ENCODE measurements at places on chromosomes 13 and 19. TPM values are rescaled to one million over a fixed set of nuclear protein-coding genes. Genes with fewer than 3 reads are reported as not detected.
A peak's percentile ranks its signal among the peaks of the same experiment; 100 is the strongest.

The MCF2L gene
- 17.0 TPM for total RNA-seq

The CYP4F12 gene
- total RNA-seq = not detected

The TINCR gene
- total RNA-seq = 0.18 TPM

The ZNF57 gene
- 8.8 TPM for total RNA-seq

The FIZ1 gene
- total RNA-seq = 21.5 TPM

The CEACAM8 gene
- not detected for total RNA-seq

The GAPDHS gene
- total RNA-seq = not detected

The PLIN4 gene
- total RNA-seq = 1.1 TPM

The RFX1 gene
- 21.4 TPM for total RNA-seq

The IRGQ gene
- total RNA-seq = 25.4 TPM

The COG3 gene
- total RNA-seq = 16.5 TPM

The GJB2 gene
- total RNA-seq = 0.28 TPM

DNA sequence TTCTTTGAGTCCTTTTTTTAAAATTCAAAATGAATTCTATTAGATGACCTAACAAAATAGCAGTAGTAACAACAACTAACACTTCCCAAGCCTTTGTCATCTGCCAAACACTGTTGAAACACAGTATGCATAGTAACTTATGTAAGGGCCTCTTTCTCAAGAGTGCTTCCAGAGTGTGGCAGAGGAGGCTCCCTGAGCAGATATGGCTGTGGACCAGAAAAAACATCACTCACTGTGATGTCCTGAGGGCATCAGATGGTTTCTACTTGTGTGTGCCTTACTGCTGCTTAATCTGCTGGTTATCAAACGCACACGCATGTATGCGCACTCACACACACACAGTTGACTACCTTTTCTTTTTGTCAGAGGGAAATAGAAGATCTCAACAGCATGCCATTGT, 110.8 kb downstream of the DLEU7 start:
- no peak overlapping the region for H3K4me3 ChIP-seq
- no peaks in the 10 kb centered on the region for H3K27me3 ChIP-seq
- H3K27ac ChIP-seq = no peak overlapping the region
- no peaks in the 10 kb centered on the region for H3K4me1 ChIP-seq

GRCh38 chr13:94176561-94176960, 302.9 kb downstream of the DCT start:
- H3K27me3 ChIP-seq = no peaks in the 10 kb centered on the region
- no peak overlapping the region for H3K4me3 ChIP-seq
- no peak overlapping the region for H3K27ac ChIP-seq
- 0 out of 2 replicates have a peak, but pooled peaks cover 2% of the 10 kb centered on the region for H3K4me1 ChIP-seq
- DNase-seq = no peak

GRCh38 chr13:109945206-109945960, 159.0 kb upstream of the IRS2 start:
- no peak overlapping the region for H3K4me3 ChIP-seq
- no peak for DNase-seq
- H3K27me3 ChIP-seq = no peaks in the 10 kb centered on the region
- H3K27ac ChIP-seq = no peak overlapping the region
- H3K4me1 ChIP-seq = no peaks in the 10 kb centered on the region

- H3K36me3 ChIP-seq = no peaks in the 10 kb centered on the region
- no peak for DNase-seq
- no peaks in the 10 kb centered on the region for H3K4me1 ChIP-seq
Measured at GRCh38 chr13:25742220-25742619, 309.6 kb downstream of the SHISA2 start.

- peaks cover 6% of the 10 kb centered on the region for H3K36me3 ChIP-seq
- H3K4me3 ChIP-seq = peak overlapping the region; percentile 100
- no peaks in the 10 kb centered on the region for H3K27me3 ChIP-seq
- no peaks in the 10 kb centered on the region for H3K4me1 ChIP-seq
- peak; percentile 34 for DNase-seq
Measured at GRCh38 chr13:36998624-36999041, 507 bp downstream of the ALG5 start.

- peaks cover 2% of the 10 kb centered on the region for H3K4me1 ChIP-seq
- H3K27ac ChIP-seq = no peak overlapping the region
- DNase-seq = no peak
- no peaks in the 10 kb centered on the region for H3K36me3 ChIP-seq
- H3K27me3 ChIP-seq = no peaks in the 10 kb centered on the region
- H3K4me3 ChIP-seq = no peak overlapping the region
Measured at GRCh38 chr13:39577838-39578491, 25.0 kb downstream of the LHFPL6 start.

GRCh38 chr19:33085570-33086128, 4.7 kb downstream of the GPATCH1 start:
- no peak for DNase-seq
- peaks cover 16% of the 10 kb centered on the region for H3K36me3 ChIP-seq
- no peak overlapping the region for H3K4me3 ChIP-seq
- H3K27me3 ChIP-seq = no peaks in the 10 kb centered on the region
- H3K27ac ChIP-seq = no peak overlapping the region
- no peaks in the 10 kb centered on the region for H3K4me1 ChIP-seq

- H3K4me3 ChIP-seq = no peak overlapping the region
- no peaks in the 10 kb centered on the region for H3K4me1 ChIP-seq
- H3K36me3 ChIP-seq = peaks cover 2% of the 10 kb centered on the region
- no peaks in the 10 kb centered on the region for H3K27me3 ChIP-seq
- no peak for DNase-seq
- no peak overlapping the region for H3K27ac ChIP-seq
Measured at GRCh38 chr13:65508338-65508737, 1721.8 kb downstream of the PCDH9 start.

DNA sequence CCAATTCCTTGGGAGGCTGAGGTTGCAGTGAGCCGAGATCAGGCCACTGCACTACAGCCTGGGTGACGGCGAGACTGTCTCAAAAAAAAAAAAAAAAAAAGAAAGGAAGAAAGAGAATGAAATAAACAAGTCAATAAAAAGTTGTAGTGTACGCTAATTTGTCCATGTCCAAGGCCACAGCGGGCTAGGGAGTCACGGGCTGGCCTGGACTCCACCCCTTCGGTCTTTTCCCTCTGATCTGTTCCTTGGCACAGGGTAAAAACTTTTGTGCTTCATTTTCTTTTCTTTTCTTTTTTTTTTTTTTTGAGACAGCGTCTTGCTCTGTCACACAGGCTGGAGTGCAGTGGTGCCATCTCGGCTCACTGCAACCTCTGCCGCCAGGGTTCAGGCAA, 19.4 kb upstream of the MKNK2 start:
- peaks cover 4% of the 10 kb centered on the region for H3K36me3 ChIP-seq
- no peaks in the 10 kb centered on the region for H3K4me1 ChIP-seq
- no peak overlapping the region for H3K27ac ChIP-seq

GRCh38 chr13:49052813-49053212, 77.1 kb downstream of the FNDC3A start:
- no peak overlapping the region for H3K4me3 ChIP-seq
- H3K27ac ChIP-seq = no peak overlapping the region
- H3K27me3 ChIP-seq = no peaks in the 10 kb centered on the region
- DNase-seq = no peak
- peaks cover 18% of the 10 kb centered on the region for H3K36me3 ChIP-seq

- no peak for DNase-seq
- peaks cover 50% of the 10 kb centered on the region for H3K36me3 ChIP-seq
- H3K27ac ChIP-seq = no peak overlapping the region
- no peaks in the 10 kb centered on the region for H3K27me3 ChIP-seq
- H3K4me1 ChIP-seq = no peaks in the 10 kb centered on the region
Measured at GRCh38 chr19:4267901-4268815, 10.9 kb upstream of the SHD start.

DNA sequence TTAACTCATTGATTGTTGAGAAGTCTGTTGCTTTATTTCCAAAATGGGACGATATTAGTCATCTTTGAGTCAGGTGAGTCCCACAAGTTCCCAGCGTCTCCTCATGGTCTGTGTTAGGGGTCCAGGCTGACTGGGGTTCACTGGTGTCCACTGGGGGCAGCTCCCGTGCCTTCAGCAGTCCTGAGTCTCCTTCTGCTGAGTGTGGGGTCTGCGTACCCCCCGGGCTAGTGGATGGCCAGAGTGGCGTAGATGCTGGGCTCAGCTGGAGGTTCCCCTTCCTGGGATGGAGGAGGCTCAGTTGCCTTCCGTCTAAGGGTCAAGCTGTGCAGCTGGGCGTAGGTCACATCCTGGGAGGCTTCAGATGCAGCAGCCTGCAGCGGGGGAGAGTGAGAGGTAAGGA, 5.9 kb downstream of the LILRB3 start:
- peak overlapping the region; percentile 50 for H3K4me3 ChIP-seq
- no peaks in the 10 kb centered on the region for H3K27me3 ChIP-seq
- no peaks in the 10 kb centered on the region for H3K4me1 ChIP-seq
- peaks cover 13% of the 10 kb centered on the region for H3K36me3 ChIP-seq

- no peak overlapping the region for H3K27ac ChIP-seq
- H3K27me3 ChIP-seq = no peaks in the 10 kb centered on the region
- no peak for DNase-seq
- H3K36me3 ChIP-seq = no peaks in the 10 kb centered on the region
- H3K4me1 ChIP-seq = no peaks in the 10 kb centered on the region
Measured at GRCh38 chr13:75092143-75092542, 389.8 kb downstream of the TBC1D4 start.

- peaks cover 18% of the 10 kb centered on the region for H3K36me3 ChIP-seq
Measured at GRCh38 chr13:35851356-35851755, 279.8 kb downstream of the DCLK1 start.

- H3K4me1 ChIP-seq = no peaks in the 10 kb centered on the region
- no peak overlapping the region for H3K4me3 ChIP-seq
- no peaks in the 10 kb centered on the region for H3K27me3 ChIP-seq
Measured at GRCh38 chr19:13195678-13196077, 45.5 kb downstream of the IER2 start.

GRCh38 chr13:114282041-114282670, 755 bp downstream of the UPF3A start:
- H3K27me3 ChIP-seq = no peaks in the 10 kb centered on the region
- H3K27ac ChIP-seq = peak overlapping the region; percentile 8
- H3K4me1 ChIP-seq = peaks cover 3% of the 10 kb centered on the region
- peak; percentile 40 for DNase-seq
- H3K36me3 ChIP-seq = peaks cover 38% of the 10 kb centered on the region
- peak overlapping the region; percentile 91 for H3K4me3 ChIP-seq

- no peaks in the 10 kb centered on the region for H3K36me3 ChIP-seq
- no peaks in the 10 kb centered on the region for H3K4me1 ChIP-seq
- H3K27ac ChIP-seq = no peak overlapping the region
- no peak for DNase-seq
- peaks cover 64% of the 10 kb centered on the region for H3K27me3 ChIP-seq
- H3K4me3 ChIP-seq = no peak overlapping the region
Measured at GRCh38 chr19:55447421-55448174, 4.5 kb upstream of the SHISA7 start.

DNA sequence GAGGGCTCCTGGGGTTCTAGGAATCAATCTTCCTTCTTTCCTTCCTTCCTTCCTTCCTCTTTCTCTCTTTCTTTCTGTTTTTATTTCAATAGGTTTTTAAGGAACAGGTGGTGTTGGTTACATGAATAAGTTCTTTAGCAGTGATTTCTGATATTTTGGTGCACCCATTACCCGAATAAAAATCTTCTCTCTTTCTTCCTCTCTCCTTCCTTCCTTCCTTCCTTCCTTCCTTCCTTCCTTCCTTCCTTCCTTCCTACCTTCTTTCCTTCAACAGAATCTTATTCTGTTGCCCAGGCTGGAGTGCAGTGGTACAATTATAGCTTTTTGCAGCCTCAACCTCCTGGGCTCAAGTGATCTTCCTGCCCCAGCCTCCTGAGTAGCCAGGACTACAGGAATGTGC, 16.0 kb upstream of the URI1 start:
- no peaks in the 10 kb centered on the region for H3K36me3 ChIP-seq
- H3K27ac ChIP-seq = no peak overlapping the region
- H3K27me3 ChIP-seq = no peaks in the 10 kb centered on the region
- H3K4me1 ChIP-seq = no peaks in the 10 kb centered on the region

DNA sequence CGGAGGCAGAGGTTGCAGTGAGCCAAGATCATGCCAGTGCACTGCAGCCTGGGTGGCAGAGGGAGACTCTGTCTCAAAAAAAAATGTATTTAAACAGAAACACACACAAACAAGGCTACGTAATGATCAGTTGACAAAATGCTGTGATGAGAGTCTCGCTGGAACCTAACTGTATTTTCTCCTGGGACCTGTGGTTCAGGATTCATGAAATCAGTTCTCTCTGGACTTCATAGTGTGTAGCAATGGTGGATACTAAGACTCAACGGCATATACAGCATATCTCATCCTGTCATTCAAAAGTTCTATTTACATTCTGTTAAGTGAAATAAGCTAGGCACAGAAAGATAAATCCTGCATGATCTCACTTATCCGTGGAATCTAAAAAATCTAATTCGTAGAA, 37.4 kb downstream of the CYP4F2 start:
- no peak overlapping the region for H3K27ac ChIP-seq
- H3K36me3 ChIP-seq = peaks cover 37% of the 10 kb centered on the region
- no peak overlapping the region for H3K4me3 ChIP-seq

DNA sequence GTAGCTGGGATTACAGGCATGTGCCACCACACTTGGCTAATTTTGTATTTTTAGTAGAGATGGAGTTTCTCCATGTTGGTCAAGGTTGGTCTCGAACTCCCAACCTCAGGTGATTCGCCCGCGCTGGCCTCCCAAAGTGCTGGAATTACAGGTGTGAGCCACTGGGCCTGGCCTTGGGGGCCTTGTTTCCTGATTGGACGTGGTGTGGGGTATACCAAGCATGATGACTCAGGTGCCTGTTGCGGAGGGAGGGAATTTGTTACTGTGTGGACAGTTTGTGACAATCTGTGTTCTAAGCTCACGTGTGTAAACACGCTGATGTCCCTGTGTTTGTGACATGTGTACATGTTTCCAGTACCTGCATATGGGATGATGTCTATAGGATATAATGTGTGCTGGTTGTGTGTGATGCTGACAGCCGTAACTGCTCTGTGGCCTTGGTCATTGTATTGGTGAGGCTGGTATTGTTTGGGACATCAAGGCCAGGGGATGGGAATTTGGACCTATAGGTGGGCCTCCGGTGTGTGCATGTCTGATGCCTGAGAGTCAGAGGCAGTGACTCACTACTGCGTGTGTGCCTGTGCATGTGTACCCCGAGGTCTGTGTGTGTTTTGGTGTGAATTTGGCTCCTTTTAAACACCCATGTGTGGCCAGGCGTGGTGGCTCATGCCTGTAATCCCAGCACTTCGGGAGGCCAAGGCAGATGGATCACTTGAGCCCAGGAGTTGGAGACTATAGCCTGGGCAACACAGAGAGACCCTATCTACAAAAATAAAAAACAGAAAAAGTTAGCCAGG, 1.6 kb upstream of the EGLN2 start:
- H3K27ac ChIP-seq = no peak overlapping the region
- H3K27me3 ChIP-seq = no peaks in the 10 kb centered on the region
- peaks cover 6% of the 10 kb centered on the region for H3K36me3 ChIP-seq
- DNase-seq = no peak
- peaks cover 2% of the 10 kb centered on the region for H3K4me1 ChIP-seq

GRCh38 chr13:113991191-113991669, 17.4 kb upstream of the C13orf46 start:
- H3K27ac ChIP-seq = no peak overlapping the region
- H3K4me1 ChIP-seq = no peaks in the 10 kb centered on the region
- no peak overlapping the region for H3K4me3 ChIP-seq
- H3K27me3 ChIP-seq = no peaks in the 10 kb centered on the region

DNA sequence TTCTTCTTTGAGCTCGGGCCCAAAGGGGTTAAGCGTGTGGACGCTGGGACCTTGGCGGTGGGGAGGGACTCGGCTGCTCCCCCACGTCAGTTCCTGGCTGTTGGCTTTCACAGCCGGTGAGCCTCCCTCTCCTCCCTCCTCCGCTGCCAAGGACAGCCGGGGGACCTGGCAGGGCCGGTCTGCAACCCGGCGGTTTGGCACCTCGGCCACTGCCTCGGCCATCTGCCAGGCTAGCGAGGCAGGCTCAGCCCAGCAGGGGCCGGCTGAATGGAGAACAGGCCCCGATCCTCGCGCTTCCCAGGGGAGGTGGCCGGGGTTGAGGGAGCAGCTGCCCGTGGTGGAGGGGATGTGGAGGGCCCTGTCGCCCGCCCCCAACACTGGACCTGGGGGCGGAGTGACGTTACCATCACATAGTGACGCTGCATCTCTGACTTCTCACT, 5.0 kb downstream of the TLE5 start:
- no peak overlapping the region for H3K27ac ChIP-seq
- no peaks in the 10 kb centered on the region for H3K27me3 ChIP-seq
- peaks cover 44% of the 10 kb centered on the region for H3K36me3 ChIP-seq
- no peaks in the 10 kb centered on the region for H3K4me1 ChIP-seq
- H3K4me3 ChIP-seq = no peak overlapping the region
- DNase-seq = peak; percentile 51
